ENCODE measurements at places on chromosomes 11 and 22.

DNA sequence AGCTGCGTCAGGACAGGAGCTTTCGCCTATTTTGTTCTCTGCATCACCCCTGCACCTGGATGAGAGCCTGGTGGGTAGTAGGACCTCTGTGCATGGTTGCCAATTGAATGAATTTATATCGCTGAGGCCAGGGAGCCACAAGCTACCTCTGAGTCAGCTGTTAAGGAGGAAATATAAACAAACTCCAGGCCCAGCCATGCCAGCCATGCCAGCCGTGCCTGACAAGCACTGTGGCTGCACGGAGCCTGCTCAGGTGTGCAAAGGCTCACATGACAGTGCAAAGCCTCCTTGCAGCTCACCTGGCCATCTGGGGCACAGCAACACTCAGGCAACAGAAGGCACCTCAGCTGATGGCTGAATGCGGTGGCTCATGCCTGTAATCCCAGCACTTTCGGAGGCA lies 33.7 kb upstream of the LINC01488 start:
- no peak for DNase-seq

- DNase-seq = no peak
These were observed 364.0 kb downstream of the CASP12 start for GRCh38 chr11:104534278-104534677.

- no peak for DNase-seq
These were observed 25.0 kb upstream of the ACR start for GRCh38 chr22:50713008-50713385.

GRCh38 chr11:2796091-2796490 lies 89.5 kb downstream of the CDKN1C start:
- no peak for DNase-seq

GRCh38 chr22:27809226-27809603 lies 7.7 kb upstream of the MN1 start:
- DNase-seq = no peak

- no peak for DNase-seq
These were observed 37.8 kb downstream of the PGR start for GRCh38 chr11:101091781-101092180.

- no peak for DNase-seq
These were observed 2.7 kb upstream of the PPP6R3 start for GRCh38 chr11:68457898-68458249.

GRCh38 chr11:70857894-70858293 lies 394.5 kb downstream of the SHANK2 start:
- no peak for DNase-seq

- DNase-seq = no peak
These were observed 266.4 kb upstream of the NCAM1 start for GRCh38 chr11:112694813-112695212.

GRCh38 chr11:1672613-1673350 lies 24.2 kb upstream of the KRTAP5-6 start:
- peak; percentile 0 for DNase-seq

GRCh38 chr11:28584992-28585391 lies 476.8 kb downstream of the METTL15 start:
- DNase-seq = no peak

DNA sequence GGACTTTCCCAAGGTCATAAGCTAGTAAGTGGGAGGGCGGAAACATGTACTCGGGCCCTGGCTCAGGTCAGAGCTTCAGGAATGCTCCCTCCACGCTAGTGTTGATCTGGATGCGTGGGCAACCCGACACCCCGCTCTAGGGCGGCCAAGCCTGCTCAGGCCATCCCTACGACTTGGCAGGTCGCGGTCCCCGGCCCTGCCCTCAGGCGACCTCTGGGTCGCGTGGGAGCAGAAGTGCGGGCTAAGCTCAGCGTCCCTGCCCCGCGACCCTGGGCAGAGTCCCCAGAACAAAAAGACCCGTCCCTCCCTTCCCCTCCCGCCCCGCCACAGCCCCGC lies 781 bp upstream of the TEF start:
- peak; percentile 89 for DNase-seq

- DNase-seq = no peak
These were observed 28.5 kb downstream of the MAFF start for GRCh38 chr22:38230108-38230825.

- DNase-seq = no peak
These were observed 14.2 kb upstream of the MUC5B start for GRCh38 chr11:1208394-1209261.

GRCh38 chr11:118161786-118162185 lies 9.2 kb upstream of the SCN4B start:
- no peak for DNase-seq

DNA sequence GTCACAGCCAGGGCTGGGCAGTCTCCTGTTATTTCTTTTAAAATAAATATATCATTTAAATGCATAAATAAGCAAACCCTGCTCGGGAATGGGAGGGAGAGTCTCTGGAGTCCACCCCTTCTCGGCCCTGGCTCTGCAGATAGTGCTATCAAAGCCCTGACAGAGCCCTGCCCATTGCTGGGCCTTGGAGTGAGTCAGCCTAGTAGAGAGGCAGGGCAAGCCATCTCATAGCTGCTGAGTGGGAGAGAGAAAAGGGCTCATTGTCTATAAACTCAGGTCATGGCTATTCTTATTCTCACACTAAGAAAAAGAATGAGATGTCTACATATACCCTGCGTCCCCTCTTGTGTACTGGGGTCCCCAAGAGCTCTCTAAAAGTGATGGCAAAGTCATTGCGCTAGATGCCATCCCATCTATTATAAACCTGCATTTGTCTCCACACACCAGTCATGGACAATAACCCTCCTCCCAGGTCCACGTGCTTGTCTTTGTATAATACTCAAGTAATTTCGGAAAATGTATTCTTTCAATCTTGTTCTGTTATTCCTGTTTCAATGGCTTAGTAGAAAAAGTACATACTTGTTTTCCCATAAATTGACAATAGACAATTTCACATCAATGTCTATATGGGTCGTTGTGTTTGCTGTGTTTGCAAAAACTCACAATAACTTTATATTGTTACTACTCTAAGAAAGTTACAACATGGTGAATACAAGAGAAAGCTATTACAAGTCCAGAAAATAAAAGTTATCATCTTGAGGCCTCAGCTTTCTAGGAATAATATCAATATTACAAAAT lies 13.4 kb downstream of the OR51B4 start:
- DNase-seq = no peak

DNA sequence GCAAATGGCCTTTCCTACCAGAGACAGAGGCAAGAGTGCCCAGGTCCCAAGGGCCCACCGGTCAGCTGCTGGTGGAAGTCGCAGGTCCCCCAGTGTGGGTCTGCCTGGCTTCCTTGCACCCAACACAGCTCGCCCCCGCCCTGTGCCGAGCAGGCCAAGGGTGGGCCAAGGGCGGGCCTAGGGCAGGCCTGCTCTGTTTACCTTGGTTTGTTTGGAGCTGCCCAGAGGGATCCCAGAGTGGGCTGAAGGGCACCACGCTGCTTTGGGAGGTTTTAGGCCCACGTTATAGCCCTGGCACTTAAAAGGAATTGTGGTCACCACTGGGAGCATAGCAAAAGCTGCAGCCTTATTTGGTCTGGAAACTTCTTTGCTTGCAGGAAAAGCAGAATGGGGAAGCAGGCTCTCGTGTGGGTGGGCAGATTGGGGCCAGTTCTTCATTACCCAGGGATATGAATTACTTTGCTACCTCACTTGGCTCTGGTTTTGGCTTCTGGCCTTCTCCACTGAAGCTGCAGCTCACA lies 38.0 kb downstream of the MRGPRD start:
- DNase-seq = no peak

DNA sequence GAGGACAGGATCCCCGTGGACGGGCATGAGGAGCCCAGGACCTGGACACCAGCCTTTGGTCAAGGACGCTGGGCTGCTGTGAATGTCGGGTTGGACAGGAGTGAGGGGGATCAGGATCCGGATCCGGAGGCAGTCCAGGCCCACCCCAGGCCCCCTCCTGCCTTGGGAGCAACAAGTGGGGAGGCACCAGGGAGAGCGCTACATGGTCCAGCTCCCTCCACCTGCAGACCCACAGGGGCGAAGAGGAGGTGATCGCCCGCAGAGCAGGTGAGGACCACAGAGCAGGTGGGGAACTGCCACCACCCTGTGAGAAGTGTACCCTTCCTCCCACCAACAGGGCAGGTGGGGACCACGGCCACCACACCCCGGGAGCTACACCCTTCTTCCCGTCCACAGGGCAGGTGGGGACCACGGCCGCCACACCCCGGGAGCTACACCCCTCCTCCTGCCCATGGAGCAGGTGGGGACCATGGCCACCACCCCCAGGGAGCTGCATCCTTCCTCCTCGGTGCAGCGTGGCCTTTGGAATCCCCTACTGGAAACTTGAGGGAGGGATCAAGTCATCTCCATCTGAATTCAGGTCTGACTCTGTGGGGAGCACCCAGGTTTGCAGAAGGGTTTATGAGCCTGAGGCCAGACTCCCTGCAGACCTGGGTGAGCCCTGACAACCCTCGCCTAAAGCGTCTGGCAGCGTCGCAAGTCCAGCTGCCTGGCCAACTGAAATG lies 141.0 kb downstream of the BRD1 start:
- DNase-seq = no peak

DNA sequence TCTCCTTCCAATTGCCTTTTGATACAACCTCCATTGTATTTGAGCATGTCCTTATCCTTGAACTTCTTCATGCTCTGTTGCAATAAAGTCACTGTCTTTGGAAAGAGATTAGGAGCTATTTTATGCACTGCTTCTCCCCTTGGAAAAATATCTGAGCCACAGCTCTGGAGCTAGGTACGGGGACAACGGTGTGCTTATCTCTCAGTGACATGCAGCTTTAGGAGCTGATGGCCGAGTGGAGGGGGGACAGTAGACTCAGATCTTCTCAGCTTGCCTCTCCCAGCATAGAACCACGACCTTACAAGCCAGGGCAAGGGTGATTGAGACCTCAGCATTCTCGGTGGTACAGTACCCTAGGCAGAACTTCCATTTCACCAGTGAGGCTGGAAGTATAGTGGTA lies 64.1 kb downstream of the HORMAD2 start:
- DNase-seq = no peak
